ENCODE measurements at places on chromosomes 16 and 17.

GRCh38 chr17:49431743-49432142 lies 17.1 kb upstream of the PHB1 start:
- DNase-seq = no peak

DNA sequence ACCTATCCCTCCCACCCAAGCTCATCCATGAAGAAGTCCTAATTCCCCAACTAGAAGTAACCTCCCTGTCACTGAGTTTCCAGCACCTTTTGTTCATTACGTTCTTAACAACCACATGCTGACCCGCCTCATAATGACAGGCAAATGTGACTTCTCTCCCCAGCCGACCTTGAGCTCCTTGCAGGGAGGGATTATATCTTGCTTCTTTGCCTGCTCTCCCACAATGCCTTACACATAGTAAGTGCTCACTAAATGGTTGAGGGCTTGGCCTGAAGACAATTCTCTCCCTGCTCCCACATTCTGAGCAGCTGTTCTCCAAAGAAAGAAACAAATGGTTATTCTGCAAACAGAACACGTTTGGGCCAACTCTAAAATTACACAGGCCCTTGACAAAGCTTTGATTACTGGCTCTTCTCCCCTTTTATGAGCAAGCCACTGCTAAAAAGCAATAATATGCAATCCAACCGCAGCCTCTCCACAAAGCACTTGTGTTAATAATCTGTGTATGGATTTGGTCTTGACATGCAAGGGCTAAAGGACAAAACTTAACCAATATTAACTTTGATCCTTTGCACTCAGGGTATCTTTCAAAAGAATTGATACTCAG lies 23.2 kb downstream of the SLC39A11 start:
- no peak for DNase-seq

DNA sequence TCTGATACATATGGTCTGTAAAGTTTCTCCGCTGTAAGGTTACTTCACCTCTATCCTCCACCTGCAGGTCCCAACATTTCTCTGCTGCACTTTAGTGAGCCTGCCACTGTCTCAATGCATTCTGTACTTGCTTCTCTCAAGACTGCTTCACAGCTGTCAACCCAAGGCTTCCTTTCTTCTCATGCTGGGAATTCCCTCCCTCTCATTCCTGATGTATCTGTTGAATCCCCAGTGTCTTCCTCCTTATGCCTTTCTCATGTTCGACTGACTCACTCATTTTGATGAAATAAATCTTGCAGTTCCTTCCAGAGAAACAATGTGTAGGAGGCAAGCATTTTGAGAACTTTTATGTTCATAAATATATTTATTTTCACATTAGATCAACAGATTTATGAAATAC lies 288.3 kb downstream of the CNTNAP4 start:
- no peak for DNase-seq

- DNase-seq = no peak
Measured at GRCh38 chr17:82662711-82663261, 14.5 kb upstream of the WDR45B start.

DNA sequence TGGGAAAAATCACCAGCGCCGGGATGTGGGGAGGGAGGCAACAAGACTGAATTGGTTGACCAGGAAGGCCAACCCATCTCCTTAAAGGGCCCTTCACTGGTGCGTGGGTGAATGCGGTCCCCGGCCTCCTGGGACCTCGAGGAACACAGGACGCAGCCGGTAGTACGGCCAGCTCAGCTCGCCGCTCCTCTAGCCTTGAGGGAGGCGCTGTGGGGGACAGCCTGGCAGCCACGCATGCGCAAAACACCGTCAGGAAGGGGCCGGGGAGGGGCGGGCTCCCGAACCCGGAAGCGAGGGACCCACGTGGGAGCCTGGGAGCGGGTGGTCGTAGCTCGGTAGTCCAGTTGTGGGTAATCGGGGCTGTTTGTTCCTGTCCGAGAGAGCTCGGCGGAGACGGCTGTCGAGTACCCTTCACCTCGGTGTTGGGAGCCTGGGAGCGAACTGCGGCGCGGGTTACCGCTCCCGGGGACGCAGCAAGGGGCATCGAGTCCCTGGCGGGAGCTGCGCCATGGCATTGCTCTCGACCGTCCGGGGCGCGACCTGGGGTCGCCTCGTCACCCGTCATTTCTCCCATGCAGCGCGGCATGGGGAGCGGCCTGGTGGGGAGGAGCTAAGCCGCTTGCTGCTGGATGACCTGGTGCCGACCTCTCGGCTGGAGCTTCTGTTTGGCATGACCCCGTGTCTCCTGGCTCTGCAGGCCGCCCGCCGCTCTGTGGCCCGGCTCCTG lies at the start of gene MRM1:
MRM1 (plus strand) TSS at position 281 of the 727 bp plus-strand sequence; CDS start at position 509, 228 bp downstream.
- DNase-seq = peak; percentile 89

DNA sequence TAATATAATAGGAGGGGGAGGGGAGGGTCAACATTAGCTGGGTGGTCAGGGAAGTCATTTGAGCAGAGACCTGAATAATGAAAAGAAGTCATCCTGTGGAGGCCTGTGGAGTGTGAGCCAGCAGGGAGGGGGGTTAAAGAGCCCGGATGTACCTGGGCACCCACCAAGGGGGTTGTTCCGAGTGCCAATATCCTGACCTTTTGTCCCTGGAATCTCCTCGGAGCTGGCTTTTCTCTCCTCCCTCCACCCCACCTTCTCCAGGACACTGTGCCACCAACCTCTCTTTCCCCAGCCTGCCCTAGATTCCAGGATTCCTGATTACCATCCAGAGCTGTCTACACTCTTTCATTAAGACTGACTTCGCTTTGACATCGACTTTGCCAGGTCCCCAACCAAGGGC lies 6.2 kb downstream of the SHBG start:
- DNase-seq = no peak

DNA sequence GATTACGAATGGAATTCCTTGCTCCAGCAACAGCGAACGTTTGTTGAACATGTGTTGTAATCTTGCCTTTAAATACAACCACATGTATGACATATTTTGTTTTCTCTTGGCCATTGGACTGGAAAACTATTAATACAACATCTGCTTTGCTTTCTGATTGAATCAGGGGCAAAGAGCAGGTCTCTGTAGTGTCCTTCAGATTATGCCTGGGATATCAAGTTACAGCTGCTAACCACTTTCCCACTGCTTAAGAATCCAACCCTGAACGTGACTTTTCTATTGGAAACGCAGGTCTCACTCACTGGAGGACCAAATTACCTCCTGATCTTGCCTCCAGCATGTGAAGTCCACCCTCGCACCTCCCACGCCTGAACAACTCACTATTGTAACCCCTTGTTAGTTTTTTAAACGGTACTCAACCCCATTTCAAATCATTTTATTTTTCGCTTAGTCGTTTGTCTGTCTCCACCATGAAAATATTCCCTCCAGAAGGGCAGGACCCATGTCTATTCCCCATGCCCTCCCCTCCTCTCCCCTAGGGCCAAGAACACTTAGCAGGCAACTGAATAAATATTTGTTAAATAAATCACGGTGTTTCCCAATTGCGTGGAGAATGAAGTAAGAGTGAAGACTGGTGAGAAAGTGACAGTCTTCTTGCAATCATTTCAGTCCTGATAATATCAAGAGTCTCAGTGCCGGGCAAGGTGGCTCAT lies 57.4 kb upstream of the MRTFB start:
- DNase-seq = no peak

All from effector CD4-positive, alpha-beta T cell (primary cell).